ENCODE measurements at places on chromosomes 4 and X.
A peak's percentile ranks its signal among the peaks of the same experiment; 100 is the strongest.

DNA sequence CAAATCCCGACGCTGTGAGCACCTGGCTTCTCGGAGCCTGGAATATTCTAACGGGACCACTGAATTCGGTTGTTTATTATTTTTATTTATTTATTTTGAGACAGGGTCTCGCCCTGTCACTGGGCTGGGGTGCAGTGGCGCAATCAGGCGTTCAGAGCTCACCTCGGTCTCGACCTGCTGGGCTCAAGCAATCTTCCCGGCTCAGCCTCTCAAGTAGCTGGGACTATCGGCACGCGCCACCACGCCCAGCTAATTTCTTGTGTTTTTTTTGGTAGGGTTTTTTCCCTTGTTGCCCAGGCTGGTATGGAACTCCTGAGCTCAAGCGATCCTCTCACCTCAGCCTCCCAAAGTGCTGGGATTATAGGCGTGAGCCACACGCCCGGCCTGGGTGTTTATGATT is 21.5 kb upstream of the S100P start:
- no peak for DNase-seq

GRCh38 chrX:72021975-72022374 is 109.7 kb downstream of the RTL5 start:
- DNase-seq = no peak

- no peak for DNase-seq
Observed at GRCh38 chr4:148664636-148665035, 222.4 kb upstream of the NR3C2 start.

GRCh38 chr4:47713129-47713834 is 124.6 kb downstream of the CORIN start:
- DNase-seq = no peak

- no peak for DNase-seq
Observed at GRCh38 chrX:2820136-2820771, 8.5 kb upstream of the GYG2 start.

DNA sequence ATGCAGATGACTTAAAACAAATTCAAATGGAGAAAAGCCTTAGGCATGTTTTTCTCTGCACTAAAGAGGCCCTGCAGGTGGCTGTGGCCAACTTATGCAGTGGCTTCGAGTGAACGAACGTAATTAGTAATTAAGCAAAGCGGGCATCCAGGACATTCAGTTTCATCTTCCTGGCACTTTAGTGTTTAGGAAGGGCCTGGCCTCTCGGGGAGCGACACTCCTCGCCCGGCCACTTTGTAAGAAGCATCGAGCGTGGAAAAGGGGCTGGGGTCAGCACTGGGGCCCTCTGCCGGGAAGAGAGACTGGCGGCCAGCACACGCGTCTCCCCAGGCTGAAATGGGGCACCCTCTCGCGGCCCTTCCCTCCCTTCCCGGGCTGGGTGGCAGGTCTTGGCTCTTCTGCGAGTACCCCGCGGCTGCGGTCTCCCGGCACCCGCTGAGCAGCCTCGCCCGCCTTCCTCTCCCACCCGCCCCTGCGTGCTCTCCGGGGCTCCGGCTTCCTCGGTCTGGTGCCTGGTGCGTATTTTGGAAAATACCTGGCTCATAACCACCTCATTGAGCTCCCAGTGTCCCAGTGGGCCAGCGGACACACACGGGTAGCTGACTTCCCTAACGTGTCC is 677 bp upstream of the CYP4V2 start:
- DNase-seq = peak; percentile 25

DNA sequence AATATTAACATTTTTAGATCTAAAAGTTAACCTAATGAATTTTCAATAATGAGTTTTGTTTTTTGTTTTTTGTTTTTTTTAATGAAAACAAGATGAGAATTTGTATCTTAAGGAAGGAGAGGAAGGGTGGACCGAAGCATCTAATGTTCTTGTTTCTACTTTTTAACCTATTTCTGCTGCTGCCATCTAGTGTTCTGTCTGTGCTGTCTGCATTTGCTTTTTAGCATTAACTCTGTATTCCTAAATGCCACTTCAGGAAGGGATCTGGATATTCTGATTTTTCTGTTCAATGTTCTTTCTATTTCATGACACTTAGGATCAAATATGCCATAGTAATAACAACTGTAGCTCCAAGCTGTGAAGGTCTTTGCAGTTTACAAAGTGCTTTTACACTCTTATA is 161.7 kb downstream of the BRWD3 start:
- DNase-seq = no peak

DNA sequence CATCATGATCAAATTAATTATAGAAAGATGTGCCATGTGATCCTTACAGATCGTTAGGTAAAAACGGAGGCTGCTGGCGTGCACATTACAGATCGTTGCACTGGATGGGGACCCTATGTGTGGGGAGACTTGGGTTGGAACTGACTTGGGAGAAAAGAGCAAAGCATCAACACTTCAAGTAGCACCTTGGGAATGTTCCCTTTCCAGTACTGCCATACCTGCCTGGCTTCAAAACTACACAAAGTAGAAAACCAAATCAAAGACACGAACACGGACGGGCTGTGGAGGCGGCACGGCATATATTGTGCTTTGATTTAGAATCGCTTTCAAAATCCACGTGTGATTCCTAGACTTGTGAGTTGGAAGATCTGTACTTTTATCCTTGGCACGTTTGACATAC is 898 bp downstream of the CMC4 start:
- DNase-seq = no peak

DNA sequence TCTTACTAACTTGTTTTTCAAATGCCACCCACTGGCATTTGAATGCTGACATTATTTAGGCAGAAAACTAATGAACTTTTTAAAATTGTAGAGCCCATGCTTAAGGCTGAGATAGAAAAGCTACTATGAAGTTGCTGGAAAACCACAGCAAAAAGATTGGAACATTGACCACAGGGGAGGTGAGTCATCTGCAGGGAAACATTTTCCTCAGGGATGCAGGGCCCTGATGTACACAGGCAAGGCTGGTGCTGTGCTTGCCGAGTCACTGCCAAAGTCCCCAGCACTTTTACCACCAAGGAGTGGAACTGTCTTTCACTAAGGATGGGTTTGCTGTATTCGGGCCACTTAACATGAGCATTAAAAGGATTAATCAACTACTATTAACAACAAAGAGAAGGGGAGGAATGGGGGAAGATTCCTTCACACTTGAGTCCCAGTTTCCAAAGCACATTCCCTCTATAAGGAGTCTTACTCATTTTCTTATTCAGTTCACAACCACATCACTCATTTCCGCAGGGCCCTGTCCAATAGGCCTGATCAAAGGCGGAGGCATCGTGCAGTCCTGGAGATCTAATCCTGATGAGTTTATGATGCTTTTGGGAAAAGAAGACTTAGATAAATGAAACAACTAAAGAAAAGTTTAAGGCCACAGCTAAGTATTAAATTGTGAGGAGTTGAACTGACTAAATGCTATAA is 202.9 kb upstream of the NPY2R start:
- DNase-seq = no peak

Measured in NCI-H1930 (cell line).